ENCODE measurements at places on chromosomes 12 and 14.

GRCh38 chr12:123445388-123446332, 9.2 kb upstream of the RILPL2 start:
- no peak for DNase-seq

DNA sequence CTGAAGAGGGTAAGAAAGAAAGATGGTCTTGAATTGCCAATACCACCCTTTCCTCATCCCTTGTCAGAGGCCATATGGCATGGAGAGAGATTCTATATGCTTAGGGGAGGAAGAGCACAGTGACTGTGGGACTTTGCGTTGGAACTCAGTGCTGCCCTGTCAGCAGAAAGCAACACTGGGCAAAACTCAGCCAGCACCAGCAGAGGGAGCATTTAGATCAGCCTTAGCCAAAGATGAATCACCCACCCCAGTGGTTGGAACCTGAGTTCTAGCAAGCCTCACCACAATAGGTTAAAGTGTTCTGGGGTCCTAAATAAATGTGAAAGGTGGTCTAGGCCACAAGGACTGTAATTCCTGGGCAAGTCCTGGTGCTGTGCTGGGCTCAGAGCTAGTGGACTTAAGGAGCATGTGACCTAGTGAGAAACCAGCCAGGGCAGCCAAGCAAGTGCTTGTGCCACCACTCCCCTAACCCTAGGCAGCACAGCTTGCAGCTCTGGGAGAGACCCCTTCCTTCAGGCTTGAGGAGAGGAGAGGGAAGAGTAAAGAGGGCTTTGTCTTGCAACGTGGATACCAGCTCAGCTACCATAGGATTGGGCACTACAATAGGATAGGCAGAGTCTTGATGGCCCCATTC, 11.4 kb upstream of the BCAT1 start:
- DNase-seq = peak; percentile 20

GRCh38 chr14:22870811-22871223, 723 bp upstream of the LRP10 start:
- no peak for DNase-seq

- no peak for DNase-seq
Observed at GRCh38 chr14:104473244-104473565, 106.4 kb upstream of the C14orf180 start.

DNA sequence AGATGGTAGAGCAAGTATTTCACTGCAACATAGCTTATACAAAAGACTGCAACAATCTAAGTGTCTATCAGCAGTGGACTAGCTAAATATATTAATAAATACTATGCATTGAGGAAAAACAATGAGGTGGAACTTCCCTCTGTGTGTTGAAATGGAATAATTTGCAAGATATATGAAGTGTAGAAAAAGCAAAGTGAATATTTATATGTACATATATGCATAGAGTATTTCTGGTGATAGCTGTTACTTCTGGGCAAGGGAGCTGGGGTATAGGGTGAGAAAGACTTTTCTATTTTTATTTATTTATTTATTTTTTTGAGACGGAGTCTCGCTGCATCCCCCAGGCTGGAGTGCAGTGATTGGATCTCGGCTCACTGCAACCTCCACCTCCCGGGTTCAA, 33.9 kb downstream of the DNAL1 start:
- DNase-seq = no peak

GRCh38 chr12:5276327-5276880, 155.5 kb upstream of the NTF3 start:
- DNase-seq = no peak

GRCh38 chr12:3220382-3221321, 143.5 kb downstream of the TSPAN9 start:
- DNase-seq = no peak

DNA sequence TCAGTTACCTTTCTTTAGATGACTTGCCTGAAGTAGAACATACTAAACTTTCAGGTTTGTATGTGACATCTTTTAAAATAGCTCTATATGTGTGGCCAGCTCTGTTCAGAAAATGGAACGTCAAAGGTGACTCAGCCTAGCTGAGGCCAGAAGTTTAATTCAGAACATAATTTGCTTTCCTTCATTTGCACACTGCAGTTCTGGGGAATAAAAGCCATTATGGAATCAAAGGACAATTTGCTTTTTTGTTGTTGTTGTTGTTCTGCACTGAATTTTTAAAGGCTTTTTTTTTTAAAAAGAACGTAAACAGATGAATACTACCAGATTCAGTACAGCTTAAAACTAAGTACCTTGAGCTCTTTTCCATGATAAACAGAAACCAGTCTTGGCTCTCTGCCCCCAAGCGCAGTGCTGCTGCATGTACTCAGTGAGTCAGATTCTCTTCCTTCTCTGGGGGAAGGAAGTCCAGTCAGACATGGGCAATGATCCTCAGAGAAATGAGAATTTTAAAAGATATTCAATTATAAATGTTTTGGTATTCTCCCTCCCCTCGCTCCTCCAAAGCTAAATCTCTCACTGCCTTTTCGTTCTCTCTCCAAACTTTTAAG, 644.2 kb downstream of the NOVA1 start:
- DNase-seq = no peak

DNA sequence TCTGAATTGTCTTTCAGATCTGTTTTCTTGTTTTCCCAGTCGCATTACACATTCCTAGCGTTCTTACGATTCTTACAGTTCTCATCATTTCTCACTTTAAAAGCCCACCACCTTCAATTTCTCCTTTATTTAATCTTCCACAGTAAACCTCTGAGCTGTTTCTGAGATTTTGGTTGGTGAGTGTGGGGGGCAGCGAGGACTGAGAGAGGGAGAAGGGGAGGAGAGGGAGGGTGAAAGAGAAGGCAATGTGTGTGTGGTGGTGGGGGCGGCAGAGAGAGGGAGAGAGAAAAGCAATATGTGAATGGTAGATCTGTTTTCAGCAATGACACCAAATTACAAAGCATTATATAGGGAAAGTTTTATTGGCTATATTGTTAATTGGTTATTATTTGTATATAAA, 282.6 kb downstream of the SOX5 start:
- no peak for DNase-seq

DNA sequence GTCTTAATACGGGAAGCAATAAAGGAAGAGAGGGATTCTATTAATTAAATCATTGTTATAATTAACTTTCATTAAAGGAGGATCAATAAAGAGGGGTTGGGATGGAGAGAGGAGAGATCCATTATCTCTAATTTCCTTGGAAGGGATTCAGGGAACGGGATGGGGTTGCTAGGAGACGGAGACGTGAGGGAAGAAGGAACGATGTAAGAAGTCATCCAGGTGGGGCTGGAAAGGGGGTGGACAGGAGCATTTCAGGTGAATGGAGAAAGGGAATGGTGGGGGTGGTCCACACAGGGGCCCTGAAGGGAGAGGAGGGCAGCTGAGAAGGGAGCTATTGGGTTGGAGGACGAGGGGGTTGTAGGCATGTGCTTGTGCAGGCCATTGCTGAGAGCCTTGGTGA, 17.2 kb downstream of the CALCOCO1 start:
- no peak for DNase-seq

DNA sequence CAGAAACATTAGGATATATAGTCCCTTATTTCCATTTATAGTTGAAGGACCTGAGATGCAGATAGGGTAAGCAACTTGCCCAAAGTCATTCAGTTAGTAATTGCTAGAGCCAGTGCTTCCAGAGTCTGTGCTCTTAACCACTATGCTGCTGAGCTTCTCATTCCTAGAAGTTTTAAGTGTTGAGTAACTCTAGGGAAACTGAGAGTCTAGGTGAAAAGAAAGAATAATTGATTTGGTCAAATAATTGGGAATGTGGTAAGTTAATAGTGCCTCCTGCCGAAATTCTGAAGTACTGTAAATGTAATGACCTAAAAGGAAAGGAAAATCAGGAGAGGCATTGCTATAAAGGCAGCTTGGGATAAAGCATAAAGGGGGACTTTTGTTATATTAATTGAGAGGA, 14.1 kb downstream of the PYROXD1 start:
- no peak for DNase-seq

GRCh38 chr12:108630481-108631207, 3.0 kb downstream of the SELPLG start:
- DNase-seq = peak; percentile 60

DNA sequence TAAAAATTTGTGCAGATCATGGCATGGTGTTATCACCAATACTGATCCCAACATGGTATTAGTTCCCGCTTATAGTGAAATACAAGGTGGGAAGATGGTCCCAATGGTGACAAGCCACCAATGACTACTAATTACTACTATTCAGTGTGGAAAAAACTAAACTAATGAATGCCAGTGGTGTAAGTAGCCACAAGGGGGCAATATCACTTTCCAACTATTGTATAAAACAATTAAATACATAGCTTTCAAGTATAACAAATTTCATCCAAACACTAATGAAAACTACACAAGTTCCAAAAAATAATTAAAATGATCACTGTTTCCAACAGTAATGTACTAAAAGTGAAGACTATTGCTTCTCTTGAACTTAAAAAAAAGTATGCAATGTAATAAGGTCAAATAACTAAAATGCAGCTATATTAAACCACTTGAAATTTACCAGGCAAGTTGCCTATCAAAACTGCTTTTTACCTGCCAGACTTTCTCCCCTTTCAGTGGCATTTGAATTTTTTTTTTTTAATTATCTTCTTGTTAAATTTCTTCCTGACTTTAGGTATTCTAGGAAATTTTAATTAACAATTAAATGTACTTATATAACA, 58.0 kb downstream of the PAPLN start:
- DNase-seq = no peak

DNA sequence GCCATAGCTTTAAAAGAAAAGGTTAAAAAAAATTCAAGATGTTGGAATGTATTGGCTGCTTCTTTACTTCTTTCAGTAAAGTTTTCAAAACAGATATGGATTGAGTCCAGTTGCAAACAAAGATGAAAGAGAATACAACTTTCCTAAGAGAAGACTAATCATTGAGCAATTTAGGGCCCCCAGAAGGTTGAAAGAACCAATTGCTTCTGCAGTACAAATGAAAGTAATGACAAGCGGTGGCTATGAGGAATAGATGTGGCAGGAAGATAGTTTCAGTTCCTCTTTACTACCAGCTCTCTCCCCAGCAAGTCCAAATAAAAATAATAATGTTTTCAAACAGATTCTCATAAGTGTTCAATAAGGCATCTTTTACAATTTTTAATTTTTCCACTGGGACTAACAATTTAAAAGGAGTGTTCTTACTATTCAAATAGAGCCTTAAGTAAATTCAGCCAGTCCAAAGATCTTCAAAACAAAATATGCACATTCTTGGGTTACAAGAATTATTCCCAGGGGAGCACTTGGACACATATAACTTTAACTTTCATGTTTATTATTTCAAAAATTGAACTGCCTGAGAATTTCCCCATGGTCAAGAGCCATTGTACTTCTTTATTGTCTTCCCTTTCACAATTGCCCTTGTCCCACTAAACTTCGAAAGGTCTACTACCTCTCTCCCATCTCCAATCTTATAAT, 62.3 kb upstream of the PPP1R12A start:
- no peak for DNase-seq

DNA sequence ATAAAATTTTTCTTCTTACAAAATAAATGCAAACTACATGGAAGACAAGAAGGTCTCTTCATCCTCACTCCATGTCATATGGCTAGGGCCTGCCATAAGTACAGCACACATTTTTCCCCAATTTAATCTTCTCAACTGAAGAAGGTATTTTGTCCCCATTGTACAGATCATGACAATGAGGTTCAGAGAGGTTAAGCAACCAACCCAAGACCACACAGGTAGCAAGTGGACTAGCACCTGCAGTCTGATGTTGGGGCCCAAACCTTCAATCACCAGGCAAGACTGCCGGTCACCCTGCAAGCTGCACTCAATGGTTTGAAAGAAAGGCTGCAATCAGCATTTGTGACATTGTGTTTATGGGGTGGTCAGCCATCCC, 6.5 kb upstream of the MEG3 start:
- no peak for DNase-seq

GRCh38 chr14:96053600-96054381, 14.6 kb downstream of the C14orf132 start:
- no peak for DNase-seq

- DNase-seq = no peak
Observed at GRCh38 chr12:62618319-62618718, 151.7 kb downstream of the MON2 start.

GRCh38 chr14:69038455-69039287, 59.6 kb upstream of the ACTN1 start:
- DNase-seq = no peak

DNA sequence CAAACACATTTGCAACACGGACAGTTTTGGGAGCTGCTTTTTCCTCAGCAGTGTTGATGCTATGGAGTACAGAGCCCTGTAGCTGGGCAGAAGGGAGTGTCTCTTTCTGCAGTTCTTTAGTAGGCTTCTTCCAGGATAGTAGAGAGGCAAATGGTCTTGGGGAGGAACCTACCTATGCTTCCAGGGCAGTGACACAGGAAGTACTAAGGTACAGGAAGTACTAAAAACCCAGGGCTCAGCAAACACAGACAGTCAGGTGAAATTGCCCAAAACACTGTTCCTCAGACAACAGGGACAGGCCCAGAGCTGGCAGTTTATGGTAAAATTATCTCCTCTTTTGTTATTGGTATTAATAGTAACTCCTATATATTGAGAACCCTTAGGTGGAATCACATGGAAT, 217.6 kb downstream of the TTC8 start:
- no peak for DNase-seq

- DNase-seq = no peak
Observed at GRCh38 chr12:115758877-115759620, 518.4 kb downstream of the MED13L start.

DNA sequence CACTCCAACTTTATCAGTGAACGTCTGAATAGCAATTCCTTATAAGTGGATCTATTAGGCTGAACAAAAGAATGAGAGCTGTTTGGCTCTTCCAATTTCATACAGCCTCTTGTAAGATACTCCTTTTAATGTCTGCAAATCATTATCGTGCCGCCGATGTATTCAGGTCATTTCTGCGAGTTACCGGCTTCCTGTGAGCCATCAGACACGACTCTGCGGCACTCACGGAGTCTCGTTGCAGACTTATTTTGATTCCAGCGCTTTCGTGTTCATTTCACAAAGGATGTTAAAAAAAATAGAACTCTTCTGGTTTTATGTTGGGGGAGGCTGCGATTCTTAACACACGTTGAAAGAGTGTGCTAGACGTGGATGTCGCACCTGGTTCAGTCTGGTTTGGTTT, 106.6 kb downstream of the GLT1D1 start:
- DNase-seq = no peak
